Stomach (tissue), 19 donors: ENCODE measurements at places on chromosomes 16 and 17. TPM values are rescaled to one million over a fixed set of nuclear protein-coding genes. Genes with fewer than 3 reads are reported as not detected.
A peak's percentile ranks its signal among the peaks of the same experiment; 100 is the strongest.

DYNLRB2 gene
- total RNA-seq: not detected

DNA sequence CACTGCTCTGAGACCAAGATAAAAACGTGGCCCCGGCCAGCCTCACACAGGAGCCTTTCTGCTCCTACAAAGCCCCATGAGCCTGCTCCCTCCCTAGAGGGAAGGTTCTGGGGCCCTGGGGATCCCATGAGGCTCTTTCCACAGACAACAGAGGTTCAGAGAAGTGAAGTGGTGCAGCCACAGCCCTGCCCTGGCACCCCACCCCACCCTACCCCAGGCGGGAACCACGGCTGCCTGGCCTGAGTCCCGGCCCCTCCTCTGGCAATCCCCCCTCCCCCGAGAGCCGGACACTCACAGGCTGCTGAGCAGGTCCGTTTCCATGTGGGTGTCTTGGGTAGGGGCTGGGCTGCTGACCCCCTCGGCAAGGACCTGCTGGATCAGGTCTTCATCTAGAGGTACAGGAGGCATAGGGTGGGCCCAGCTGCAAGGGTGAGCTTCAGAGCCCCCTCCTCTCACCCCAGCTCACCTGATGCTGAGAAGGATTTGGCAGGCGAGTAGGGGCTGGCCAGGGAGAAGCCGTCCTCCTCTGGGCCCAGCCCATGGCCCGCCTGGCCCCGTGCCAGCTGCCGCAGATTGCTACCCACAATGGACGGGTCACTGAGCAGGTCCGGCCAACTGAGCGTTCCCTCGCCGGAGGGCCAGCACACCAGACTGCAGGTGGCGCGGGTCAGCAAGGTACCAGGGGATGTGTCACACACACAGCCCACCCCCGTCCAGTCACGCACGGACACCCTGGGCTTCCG is 38.7 kb downstream of the PKD1 start:
- H3K27me3 ChIP-seq: no peaks in the 10 kb centered on the region
- H3K27ac ChIP-seq: no peak overlapping the region
- peak; percentile 18 for DNase-seq
- H3K4me3 ChIP-seq: no peak overlapping the region
- peaks cover 20% of the 10 kb centered on the region for H3K4me1 ChIP-seq
- H3K36me3 ChIP-seq: peaks cover 94% of the 10 kb centered on the region

DNA sequence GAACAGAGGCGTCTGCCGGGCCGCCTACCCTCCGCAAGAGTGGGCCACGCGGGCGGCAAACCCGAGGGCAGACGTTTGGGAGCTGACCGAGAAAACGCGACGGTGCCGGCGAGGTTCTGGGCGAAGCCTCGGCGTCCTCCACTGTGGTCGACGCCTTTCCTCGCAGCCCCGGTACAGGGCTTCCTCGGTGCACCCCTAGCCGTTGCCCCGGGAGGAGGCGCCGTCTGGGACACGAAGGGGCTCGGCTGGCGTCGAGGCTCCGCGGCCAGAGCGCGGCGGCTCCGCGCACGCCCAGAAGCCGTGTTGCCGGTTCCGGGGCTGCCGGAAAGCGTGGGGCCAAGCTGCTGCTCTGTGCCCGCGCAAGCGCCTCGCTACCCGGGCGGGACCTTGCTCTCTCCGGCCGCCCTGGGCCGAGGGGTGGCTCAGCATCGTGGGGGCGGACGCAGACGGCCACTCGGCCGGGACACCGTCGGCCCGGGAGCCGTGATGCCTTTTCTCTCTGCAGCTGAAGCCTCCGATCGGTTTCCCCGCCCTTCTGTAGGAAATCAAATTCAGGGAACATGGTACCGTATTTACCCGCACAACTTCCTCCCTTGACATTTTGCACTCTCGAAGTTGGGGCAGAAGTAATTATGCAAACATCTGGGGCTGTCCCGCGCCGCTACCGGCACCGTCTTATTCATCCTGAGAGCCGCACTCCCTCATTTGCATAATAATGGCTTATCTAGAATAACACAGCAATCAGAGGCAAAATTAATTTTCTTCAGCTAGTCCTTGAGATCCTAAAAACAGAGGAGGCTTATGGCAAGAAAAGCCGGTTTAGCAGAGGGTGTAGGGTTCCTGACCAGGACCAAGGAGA is 7.3 kb upstream of the CBX8 start:
- peaks cover 89% of the 10 kb centered on the region for H3K27me3 ChIP-seq
- no peaks in the 10 kb centered on the region for H3K36me3 ChIP-seq
- H3K4me1 ChIP-seq: peaks cover 61% of the 10 kb centered on the region
- peak; percentile 77 for DNase-seq
- H3K4me3 ChIP-seq: no peak overlapping the region
- H3K27ac ChIP-seq: no peak overlapping the region

- peaks cover 18% of the 10 kb centered on the region for H3K4me1 ChIP-seq
- H3K4me3 ChIP-seq: no peak overlapping the region
- H3K36me3 ChIP-seq: no peaks in the 10 kb centered on the region
Measured at GRCh38 chr17:69451416-69452394, 37.2 kb downstream of the MAP2K6 start.

CES3 gene
- 0.37 TPM for total RNA-seq

DNA sequence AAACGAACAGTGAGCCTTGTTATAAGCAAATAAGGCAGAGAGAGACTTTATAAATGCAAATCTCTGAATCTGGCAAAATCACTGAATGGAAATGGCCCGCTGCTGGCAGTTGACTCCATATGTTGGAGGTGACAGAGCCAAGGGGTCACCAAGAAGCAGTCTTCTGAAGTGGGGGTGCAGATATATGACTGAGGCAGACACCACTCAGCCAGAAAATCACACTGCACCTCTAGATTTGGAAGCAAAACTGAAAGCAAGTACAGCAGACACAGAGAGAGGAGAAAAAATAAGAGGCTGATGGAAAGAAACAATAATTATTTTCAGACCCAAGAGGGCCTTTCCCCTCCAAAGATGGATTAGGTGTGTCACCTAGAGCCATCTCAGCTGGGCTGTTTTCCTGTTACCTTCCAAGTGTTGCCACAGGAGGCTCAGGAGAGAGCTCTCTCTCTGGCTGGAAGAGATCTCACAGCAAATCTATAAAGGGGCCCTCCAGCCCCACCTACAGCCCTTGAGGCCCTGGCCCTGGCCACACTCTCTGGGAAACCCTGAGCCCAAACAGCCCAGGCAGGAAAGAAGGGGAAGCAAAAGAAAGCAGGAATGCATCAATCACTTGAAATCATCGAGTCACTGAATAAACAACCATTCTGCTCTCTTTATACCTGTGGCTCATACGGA is 585.1 kb upstream of the PSMD7 start:
- H3K36me3 ChIP-seq: no peaks in the 10 kb centered on the region
- no peak for DNase-seq
- H3K27ac ChIP-seq: no peak overlapping the region
- H3K4me3 ChIP-seq: no peak overlapping the region

GRCh38 chr16:66206363-66206762 is 160.1 kb upstream of the CDH5 start:
- no peak for DNase-seq
- H3K36me3 ChIP-seq: no peaks in the 10 kb centered on the region
- no peaks in the 10 kb centered on the region for H3K27me3 ChIP-seq
- no peak overlapping the region for H3K4me3 ChIP-seq
- no peaks in the 10 kb centered on the region for H3K4me1 ChIP-seq

GRCh38 chr16:11020792-11021551 is 76.6 kb downstream of the CLEC16A start:
- H3K27ac ChIP-seq: no peak overlapping the region
- H3K36me3 ChIP-seq: peaks cover 47% of the 10 kb centered on the region
- H3K27me3 ChIP-seq: no peaks in the 10 kb centered on the region
- peaks cover 16% of the 10 kb centered on the region for H3K4me1 ChIP-seq

DNA sequence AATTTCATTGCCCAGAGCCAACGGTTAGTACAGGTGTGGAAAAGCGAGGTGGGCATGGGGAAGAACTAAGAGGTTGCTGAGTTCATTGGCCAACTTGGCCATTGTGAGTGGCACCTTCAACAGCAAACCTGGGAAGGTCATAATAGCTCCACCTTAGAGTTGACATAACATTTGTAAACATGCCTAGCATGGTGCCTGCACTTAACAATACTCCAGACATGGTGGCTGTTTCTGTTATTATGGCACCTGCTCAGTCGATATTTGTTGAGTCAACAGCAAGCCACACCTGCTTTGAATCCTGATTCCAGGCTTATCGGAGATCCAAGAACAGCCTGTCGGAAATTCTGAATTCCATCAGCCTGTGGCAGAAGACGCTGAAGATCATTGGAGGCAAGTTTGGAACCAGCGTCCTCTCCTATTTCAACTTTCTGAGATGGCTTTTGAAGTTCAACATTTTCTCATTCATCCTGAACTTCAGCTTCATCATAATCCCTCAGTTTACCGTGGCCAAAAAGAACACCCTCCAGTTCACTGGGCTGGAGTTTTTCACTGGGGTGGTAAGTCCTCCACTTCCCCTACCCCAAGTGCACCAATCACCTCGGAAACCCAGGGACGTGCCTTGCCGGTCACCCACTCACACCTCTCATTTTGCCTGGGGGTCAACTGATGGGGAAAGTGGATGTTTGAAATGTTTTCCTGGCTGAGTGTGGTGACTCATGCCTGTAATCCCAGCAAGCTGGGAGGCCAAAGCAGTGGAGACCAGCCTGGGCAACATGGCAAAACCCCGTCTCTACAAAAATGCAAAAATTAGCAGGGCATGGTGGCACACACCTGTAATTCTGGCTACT is 46.0 kb downstream of the TMC5 start:
- H3K4me3 ChIP-seq: no peak overlapping the region
- H3K27ac ChIP-seq: peak overlapping the region; percentile 67
- peaks cover 14% of the 10 kb centered on the region for H3K4me1 ChIP-seq
- H3K36me3 ChIP-seq: peaks cover 77% of the 10 kb centered on the region
- no peaks in the 10 kb centered on the region for H3K27me3 ChIP-seq
- peak; percentile 73 for DNase-seq

DNA sequence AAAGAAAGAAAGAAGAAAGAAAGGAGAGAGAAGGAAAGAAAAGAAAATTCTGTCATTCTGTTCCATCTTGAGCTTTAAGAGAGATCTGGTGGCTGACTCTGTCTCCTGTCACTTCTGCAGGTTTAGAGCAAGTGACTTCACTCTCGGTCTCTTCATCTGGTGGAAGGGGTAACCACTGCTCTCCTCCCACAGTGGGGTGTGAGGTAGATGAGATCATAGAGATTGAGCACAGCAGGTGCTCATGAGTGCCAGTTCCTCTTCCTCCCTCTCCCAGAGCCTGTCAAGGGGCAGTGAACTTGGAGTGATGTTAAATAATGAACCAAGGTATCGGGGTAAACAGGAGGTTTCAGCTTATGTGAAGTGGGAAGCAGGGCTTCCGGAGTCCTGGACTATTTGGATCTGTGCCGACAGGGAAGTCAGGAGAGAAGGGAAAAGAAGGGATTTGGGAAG is 47.7 kb downstream of the BEAN1 start:
- H3K27ac ChIP-seq: no peak overlapping the region
- H3K4me3 ChIP-seq: no peak overlapping the region
- peaks cover 13% of the 10 kb centered on the region for H3K4me1 ChIP-seq
- no peaks in the 10 kb centered on the region for H3K36me3 ChIP-seq
- DNase-seq: no peak

DNA sequence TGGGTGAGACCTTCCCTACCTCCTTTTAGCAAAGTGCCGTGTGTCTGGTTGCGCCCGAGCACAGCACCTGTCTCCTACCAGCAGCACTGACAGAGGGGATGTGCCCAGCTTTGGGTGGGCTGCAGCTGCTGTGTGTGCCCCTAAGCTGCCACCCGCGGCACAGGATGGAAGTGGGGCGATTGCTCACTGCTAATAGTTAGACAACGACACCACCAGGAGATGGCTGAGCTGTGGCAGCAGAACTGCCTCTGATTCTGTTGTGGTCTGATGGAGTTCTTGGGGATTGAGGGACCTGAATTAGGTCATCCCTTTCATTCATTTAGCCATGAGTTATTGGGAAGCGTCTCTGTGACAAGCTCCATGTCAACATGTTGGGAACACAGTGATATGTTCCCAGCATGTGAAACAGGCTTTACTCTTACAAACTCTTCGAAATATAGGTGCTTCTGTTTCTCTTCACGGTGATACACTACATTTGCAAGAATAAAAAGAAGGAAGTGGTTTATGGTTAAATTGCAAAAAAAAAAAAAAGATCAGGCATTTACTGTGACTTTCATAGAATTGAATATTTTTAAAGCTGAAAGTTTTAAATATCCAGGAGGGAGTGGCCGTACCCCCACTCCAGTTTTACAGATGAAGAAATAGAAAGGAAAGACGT is 184.4 kb downstream of the MAF start:
- DNase-seq: no peak
- no peak overlapping the region for H3K4me3 ChIP-seq
- no peak overlapping the region for H3K27ac ChIP-seq
- H3K36me3 ChIP-seq: no peaks in the 10 kb centered on the region

CDRT4 gene
- 4.5 TPM for total RNA-seq

GRCh38 chr16:86387468-86388440 is 122.6 kb upstream of the FOXF1 start:
- DNase-seq: no peak
- H3K4me3 ChIP-seq: no peak overlapping the region
- H3K4me1 ChIP-seq: no peaks in the 10 kb centered on the region
- H3K27me3 ChIP-seq: no peaks in the 10 kb centered on the region

SLC12A3 gene
- total RNA-seq: not detected

OMG gene
- total RNA-seq: not detected

- no peak for DNase-seq
- no peak overlapping the region for H3K4me3 ChIP-seq
- peaks cover 5% of the 10 kb centered on the region for H3K4me1 ChIP-seq
- peaks cover 46% of the 10 kb centered on the region for H3K27me3 ChIP-seq
- H3K36me3 ChIP-seq: no peaks in the 10 kb centered on the region
Measured at GRCh38 chr17:74009056-74009625, 194.3 kb upstream of the RPL38 start.

NPIPA7 gene
- not detected for total RNA-seq

DNA sequence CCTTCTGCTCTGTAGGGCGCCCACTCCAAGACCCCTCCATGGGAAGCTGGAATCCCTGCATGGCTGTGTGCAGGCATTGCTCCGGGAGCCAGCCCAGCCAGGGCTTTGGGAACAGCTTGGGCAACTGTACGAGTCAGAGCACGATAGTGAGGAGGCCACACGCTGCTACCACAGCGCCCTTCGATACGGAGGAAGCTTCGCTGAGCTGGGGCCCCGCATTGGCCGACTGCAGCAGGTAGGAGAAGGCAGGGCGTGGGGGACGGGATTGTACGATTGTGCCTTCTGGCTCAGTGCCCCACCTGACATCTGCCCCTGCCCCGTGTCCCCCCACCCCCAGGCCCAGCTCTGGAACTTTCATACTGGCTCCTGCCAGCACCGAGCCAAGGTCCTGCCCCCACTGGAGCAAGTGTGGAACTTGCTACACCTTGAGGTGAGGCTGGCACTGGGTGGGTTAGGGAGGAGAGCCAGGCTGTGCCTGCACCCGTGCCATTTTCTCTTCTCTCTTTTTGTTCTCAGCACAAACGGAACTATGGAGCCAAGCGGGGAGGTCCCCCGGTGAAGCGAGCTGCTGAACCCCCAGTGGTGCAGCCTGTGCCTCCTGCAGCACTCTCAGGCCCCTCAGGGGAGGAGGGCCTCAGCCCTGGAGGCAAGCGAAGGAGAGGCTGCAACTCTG is 8.7 kb upstream of the TMEM88 start:
- no peaks in the 10 kb centered on the region for H3K27me3 ChIP-seq
- H3K36me3 ChIP-seq: peaks cover 56% of the 10 kb centered on the region
- H3K4me1 ChIP-seq: peaks cover 37% of the 10 kb centered on the region
- DNase-seq: peak; percentile 10

CDH13 gene
- not detected for total RNA-seq

HBA2 gene
- total RNA-seq: 8.4 TPM
